ENCODE measurements at places on chromosomes 3 and 15.

DNA sequence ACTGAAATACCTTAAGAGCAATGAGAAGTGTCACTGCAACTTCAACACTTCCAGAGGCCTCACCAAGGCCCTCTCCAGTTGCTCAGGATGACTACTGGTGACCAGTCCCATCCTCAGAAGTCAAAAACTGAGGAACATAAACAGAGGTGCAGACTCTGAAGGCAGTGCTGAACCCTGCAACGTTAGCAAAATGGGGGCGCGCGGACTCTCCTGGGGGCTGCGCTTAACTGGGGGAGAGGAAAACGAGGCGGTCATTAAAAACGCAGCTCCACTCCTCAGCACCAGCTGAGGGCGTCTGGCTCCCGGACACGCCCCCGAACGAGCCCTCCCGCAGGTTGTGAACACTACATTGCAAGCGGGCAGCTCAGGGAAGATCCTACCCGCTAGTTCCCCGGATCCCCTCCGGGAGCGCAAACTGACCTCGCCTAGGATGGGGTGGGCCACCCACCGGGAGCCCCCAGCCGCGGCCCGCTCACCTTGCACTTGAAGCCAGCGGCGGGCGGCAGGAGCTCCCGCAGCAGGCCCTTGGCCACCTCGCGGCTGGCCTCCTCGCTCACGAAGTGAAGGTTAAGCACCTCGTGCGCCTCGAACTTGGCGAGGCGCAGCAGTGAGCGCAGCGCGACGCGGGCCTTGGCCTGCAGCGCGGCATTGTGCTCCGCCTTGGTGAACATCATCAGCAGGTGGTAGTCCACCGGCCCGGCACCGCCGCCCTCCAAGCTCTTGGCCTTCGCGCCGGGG is 711 bp downstream of the XXYLT1 start:
- DNase-seq: peak; percentile 19

DNA sequence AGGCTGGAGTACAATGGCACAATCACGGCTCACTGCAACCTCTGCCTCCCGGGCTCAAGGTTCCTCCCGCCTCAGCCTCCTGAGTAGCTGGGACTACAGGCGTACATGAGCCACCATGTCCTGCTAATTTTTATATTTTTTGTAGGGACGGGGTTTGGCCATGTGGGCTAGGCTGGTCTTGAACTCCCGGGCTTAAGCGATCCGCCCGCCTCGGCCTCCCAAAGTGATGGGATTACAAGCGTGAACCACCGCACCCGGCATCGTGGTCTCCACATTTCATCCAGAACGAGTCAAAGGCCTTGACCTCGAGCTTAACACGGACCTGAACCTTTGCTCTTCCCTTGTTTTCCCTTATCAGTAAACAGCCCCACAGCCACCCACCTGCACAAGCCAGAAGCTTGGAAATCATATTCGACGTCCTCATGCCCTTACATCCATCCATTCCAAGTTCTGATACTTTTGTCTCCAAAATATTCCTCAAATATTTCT is 1.4 kb upstream of the PTPN23 start:
- no peak for DNase-seq

- DNase-seq: no peak
Measured at GRCh38 chr15:73560501-73561117, 72.6 kb downstream of the NPTN start.

DNA sequence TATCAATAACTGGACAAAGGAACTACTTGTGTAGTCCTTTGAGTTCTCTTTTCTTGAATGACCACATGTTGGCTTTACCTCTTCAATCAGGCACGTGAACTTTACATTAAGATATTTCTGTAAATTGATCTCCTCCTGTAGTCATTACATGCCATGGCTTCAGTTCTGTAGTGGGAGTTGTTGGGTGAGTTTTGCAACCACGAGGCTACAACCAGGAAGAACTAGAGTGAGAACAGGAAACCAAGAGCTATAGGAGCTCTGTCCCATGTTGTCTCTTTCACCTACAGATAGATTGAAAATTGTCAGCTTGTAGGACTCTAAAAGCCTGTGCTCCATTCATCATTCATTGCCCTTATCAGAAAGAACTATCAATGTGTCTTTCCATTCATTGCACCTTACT is 2.0 kb downstream of the RSRC1 start:
- DNase-seq: no peak

GRCh38 chr3:172223870-172224269 is 184.5 kb downstream of the FNDC3B start:
- DNase-seq: no peak

GRCh38 chr15:58530056-58530590 is 98.3 kb downstream of the LIPC start:
- no peak for DNase-seq

DNA sequence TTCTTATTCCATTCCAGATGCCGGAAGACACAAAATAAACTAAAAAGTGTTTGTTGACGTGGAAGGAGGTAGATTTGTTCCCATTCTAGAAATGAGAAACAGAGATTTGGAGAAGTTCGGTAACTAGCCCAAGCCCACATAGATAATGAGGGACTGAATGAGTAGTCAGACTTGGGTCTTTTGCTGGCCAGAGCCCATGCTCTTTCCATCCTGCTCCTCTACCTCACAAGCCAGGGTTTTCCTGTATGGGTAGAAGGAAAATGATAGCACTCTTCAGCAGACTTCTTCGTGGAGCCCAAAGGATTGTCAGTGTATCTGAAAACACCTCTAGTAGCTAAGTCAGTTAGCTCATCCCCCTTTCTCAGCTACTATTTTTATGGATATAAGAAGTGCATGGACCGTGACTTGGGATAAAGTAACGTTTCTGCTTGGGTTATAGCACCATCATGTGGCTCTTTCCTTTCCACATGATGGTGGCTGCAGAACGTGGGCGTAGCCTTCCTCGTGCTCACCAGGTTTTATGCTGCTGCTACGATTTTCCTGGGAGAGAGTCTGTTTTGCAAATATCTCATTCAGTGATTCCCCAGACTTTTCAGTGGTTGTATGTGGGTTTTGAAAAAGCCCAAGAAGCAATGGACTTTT is 84.6 kb downstream of the DGKG start:
- DNase-seq: no peak

- no peak for DNase-seq
Measured at GRCh38 chr15:81502439-81502838, 128.4 kb upstream of the TMC3 start.

DNA sequence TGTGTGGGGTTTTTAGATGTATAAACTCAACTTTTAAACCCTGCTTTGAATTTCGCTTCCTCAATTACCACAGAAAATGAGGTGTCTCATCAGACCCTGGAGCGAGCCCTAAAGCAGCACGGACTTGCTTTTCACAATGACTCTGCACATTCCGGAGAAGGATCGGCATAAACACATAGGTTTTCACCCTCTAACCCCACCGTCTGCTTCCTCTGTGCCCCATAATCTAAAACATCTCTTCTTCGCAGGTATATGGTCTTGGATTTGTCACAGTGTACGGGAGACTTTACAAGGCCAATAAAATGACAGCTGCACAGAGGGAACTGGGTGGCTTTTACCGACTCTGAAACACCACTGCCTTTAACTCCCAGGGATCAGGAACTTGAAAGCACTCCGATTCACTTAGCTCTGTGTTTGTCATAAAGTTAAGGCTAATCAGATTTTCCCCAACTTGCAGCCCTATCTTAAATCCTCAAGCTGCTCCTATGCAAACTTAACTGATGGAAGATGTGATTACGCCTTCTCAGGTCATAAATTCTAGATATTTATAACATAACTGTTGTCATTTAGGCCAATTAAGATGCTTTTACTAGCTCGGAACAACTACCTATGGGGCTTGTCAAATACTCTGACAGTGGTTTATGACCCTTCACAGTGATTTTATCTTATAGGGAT is 133.4 kb upstream of the WNT5A start:
- DNase-seq: no peak

DNA sequence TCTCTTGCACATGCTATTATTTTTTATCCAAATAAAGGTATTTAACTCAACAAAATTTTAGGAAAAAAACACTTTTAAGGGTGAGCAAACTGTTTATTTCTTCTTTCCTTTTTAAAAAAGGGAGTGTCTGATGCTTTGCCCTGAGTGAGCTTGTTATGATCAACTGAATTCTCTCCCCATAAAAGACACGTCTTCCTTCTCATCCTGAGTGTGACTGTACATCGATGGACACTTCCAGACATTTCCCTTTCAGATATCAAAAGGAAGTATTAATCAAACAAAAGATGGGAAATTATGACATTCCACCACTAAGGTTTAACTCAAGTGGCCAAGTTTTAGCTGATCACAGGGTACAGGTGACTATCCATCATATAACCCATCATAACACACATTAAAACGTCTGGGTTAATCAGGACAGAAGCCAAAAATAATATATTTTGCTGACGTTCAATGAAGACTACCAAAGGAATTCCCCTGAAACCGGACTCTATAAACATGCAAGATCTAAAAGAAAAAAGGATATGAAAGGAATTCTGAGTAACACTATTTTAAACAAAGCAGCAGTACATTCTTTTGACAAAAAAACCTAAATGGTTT is 354.8 kb downstream of the MECOM start:
- no peak for DNase-seq

GRCh38 chr15:80478075-80478474 is 73.9 kb downstream of the ARNT2 start:
- DNase-seq: no peak

DNA sequence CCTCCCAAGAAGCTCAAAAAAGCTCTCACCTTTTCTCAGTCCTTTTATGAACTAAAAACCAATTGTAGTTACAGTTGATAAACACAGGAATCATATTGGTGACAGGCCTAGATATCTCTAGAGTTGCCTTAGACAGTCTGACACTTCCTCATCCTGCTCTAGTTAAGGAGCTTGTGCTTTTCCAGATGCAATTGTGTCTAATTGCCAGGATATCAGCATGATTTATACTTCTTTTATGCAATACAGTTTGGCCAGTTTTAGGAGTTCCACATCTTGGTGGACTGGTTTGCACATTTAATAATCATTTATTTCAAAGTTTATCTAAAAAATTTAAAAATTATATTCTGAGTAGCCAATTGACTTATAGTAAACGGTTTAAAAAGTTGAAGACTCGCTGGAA is 95.7 kb downstream of the DUT start:
- DNase-seq: no peak

GRCh38 chr3:191353022-191353777 is 22.9 kb upstream of the UTS2B start:
- no peak for DNase-seq

GRCh38 chr3:119967353-119968006 is 126.8 kb downstream of the GSK3B start:
- DNase-seq: no peak

- DNase-seq: no peak
Measured at GRCh38 chr15:92226020-92226612, 167.6 kb upstream of the ST8SIA2 start.

GRCh38 chr15:90489944-90490343 is 39.8 kb upstream of the CRTC3 start:
- no peak for DNase-seq

GRCh38 chr15:79436037-79436780 is 4.1 kb downstream of the MINAR1 start:
- DNase-seq: no peak

- DNase-seq: no peak
Measured at GRCh38 chr3:183381179-183381578, 47.2 kb downstream of the MCF2L2 start.
